GM13976 (cell line): ENCODE measurements at places on chromosomes 4 and X.

GRCh38 chrX:13489454-13489853, 79.9 kb upstream of the EGFL6 start:
- no peak for DNase-seq

DNA sequence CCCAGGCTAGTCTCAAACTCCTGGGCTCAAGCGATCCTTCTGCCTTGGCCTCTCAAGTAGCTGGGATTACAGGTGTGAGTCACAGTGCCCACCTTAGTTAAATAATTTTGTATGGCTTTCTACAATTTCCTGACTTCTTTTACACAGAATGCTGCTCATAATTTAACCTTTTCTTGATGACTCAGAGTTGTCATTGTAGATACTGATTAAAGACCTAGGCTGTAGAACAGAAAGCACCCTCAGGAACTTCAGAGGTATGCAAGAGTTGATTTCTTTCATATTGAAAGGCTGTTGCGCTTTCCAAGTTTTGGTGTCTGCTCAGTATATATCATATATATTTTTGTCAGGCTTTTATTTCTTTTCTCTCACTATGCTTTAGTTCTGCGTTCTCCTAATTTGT, 21.1 kb upstream of the GPR34 start:
- no peak for DNase-seq

GRCh38 chrX:108362026-108362425, 76.2 kb downstream of the COL4A6 start:
- DNase-seq = no peak

DNA sequence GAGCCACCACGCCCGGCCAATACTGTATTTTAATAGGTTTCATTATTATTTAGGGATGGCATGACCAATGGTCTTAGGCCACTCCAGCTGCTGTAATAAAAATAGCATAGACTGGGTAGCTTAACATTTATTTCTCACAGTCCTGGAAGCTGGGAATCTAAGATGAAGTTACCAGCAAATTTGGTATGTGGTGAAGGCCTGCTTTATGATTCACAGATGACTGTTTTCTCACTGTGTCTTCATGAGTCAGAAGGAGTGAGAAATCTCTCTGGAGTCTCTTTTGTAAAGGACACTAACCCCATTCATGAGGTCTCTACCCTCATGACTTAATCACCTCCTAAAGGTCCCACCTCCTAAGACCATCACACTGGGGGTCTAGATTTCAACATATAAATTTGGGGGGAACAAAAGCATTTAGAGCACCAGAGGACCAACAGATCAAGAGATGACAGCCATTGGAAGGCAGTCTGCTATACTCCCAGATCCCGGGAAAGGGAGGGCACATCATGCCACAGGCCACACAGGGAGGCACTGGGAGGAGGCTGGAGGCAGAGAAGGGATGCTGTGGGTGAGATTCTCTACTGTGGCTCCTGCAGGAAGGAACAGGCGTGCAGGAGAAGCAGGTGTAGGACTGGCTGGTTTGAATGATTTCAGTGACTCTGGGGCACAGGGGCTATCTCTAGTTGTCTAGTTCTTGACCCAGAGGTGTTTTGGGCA, 335.8 kb upstream of the SFRP2 start:
- no peak for DNase-seq

DNA sequence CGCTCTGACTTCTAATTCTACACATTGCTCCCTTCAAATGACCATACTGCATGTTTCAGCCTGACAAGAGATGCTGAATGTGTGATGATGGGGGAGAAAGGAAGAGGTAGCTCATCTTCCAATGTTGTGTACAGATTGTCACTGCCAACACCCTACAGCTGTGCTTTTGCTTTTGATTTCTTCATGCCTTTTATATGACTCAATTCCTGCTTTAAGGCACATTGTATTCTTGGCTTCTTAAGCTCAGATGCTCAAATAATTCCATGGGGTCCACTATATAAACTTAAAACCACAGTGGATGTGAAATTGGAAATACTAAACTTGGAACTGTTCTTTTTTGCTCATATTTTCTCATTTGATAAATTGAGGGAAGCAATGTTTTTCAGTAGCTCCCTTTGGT, 183.2 kb upstream of the WDFY3 start:
- DNase-seq = no peak

DNA sequence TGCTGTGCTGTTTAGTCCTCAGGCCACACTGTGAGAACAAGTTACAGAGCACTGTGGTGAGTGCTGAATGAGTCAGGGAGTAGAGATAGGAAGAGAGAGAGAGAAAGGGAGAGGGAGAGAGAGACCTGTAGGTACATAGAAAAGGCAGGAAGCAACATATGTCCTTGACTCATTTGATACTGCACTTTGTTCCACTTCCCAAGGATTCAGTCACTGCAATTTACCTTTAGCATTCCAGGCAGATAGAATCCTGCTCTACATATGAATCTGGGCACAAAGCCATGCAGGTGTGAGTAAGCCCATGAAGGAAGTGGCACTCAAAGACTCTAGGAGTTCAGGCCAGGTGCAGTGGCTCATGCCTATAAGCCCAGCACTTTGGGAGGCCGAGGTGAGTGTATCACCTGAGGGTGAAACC, 1.0 kb upstream of the DAPP1 start:
- no peak for DNase-seq

DNA sequence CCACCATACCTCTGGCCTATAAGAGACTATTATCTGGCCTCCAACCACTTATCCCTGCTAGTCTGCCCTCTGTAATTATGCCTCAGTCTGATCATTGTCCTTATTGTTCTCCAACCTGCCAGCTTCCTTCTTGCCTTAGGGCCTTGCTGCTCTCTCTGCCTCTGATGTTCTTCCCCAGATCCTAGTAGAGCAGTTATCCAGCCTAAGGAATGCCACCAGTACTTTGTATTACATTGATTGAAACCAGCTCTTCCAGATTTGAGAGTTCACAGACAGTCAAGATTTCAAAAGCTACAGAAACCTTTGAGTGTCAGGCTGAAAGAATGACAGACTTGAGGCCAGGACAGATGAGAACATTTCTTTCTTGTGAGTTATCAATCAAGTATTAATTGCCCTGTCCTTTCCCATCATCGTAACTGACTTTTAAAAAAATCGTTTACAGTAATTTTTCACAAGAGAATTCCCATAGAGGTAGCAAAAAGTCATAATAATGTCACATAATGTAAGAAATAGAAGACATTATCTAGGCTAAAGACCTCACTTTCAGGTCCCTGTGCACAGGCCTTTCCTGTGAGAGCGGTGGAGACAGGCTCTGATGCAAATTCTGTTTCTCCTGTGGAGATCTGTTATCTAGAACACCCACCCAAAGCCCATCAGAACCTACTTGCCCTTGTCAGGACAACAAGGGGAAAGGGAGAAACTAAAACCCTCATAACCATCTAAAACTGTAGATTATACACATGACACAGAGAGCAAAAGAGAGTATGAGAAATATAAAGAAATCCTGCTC, 64.1 kb upstream of the GUCY1A1 start:
- DNase-seq = no peak

DNA sequence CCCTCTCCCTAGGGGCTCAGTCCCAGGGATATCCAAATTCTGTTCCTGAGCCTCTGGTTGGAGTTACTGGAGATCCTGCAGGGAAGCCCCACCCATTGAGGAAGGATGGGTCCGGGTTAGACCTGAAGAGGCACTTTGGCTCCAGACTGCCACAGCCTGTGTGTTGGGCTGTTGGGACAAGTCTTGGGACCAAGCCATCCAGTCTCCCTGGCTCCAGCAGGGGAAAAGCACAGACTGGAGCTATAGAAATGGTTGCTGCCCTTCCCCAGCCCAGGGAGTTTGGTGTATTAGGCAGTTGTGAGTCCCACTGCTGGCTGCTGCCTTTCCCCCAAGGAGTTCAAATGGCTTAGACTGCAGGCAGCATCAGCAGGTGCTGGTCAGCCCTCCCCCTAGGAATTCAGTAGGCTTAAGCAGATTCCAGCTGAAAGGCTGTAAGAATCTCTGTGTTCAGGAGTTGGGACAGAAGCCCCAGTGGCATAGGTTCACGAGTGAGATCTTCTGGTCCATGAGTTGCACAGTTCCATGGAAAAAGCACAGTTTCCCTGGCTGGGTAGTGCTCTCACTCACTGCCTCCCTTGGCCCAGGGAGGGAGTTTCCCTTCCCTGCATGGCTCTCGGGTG, 344.0 kb upstream of the EPHA5 start:
- DNase-seq = no peak

DNA sequence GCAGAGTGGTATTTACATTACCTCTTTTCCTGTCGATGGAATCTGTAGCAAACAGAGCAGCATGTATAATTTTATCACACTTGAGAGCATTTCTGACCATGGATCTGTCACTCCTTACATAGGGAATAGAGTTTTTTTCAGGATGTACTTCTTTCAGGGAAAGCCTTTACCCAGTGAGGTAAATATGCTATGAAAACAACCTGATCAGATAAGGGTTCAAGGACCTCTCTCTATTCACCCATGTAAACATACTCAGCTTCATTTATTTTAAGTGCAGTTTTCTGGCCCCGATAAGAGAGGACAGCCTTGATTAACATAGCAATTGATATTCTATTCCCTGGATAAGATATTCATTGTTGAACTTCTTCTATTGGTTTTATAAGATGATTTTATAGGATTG, 87.3 kb upstream of the ESX1 start:
- DNase-seq = no peak

DNA sequence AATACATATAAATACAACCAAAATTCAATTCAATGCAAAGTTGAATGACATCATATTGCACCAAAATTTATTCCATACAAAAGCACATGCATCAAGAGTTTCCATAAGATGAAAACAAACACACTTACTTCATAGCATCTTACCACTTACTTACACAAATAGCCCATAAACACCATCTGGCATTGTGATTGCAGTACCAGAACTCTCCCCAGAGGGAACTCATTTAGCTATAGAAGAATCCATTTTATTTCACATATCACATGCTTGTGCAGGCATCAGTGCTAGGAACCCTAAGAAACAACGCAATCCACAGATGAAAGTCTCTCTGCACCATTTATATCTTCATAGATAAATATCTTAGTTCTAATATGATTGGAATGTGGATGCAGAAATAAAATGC, 77.9 kb downstream of the SLC7A11 start:
- DNase-seq = no peak

DNA sequence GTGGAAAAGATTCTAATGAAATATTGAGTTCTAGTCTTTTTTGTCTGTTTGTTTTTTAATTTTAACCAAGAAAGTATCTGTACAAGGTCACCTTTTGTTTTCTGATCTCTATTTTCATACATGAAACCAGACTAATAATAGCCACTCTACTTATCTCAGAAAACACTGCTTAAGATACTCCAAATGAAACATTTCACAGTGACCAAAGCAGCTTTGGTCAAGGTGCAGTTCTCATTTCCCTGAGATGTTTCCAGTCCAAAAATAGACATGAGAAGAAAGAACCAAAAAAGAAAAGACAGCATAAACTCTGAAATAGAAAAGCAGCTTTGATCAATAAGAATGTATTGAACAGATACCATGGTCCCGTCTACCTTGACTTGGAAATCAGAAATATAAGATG, 782.8 kb downstream of the RAB28 start:
- DNase-seq = no peak

DNA sequence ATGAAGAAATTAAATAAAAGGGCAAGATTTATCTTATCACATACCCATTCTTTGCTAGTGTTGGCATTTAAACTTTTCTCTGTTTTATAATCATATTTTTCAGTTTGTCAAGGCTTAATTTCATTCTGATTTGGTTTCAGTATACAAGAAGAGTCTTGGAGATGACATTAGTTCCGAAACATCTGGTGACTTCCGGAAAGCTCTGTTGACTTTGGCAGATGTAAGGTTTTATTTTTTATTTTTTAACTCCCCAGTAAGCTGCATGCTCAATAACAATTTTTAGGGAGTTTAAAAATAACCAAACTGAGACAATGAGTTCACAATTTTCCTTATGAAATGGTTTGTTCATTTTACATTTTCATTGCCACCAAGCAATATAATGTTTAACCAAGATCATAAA, 39.8 kb downstream of the ANXA3 start:
- DNase-seq = no peak

- DNase-seq = no peak
These were observed 823.2 kb upstream of the LCORL start for GRCh38 chr4:18844726-18845125.

DNA sequence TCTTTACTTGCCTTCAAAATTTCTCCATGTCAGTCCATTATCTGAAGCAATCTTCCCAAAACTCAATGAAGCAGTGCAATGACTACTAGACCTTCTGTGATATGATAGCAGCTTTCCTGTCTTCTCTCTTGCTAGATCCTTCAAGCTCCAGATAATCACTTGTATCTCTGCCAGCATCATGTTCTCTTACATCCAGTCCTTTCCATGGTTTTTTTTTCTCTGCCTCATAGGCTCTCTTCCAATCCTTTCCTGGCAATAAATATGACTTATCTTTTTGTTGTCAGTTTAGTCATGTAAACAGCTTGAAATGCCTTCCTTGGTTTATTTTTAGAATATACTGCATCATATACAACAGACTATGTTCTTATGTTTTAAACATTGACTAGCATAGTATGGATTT, 193.5 kb downstream of the CFAP299 start:
- DNase-seq = no peak
